ENCODE measurements at places on chromosomes 7 and 10.

DNA sequence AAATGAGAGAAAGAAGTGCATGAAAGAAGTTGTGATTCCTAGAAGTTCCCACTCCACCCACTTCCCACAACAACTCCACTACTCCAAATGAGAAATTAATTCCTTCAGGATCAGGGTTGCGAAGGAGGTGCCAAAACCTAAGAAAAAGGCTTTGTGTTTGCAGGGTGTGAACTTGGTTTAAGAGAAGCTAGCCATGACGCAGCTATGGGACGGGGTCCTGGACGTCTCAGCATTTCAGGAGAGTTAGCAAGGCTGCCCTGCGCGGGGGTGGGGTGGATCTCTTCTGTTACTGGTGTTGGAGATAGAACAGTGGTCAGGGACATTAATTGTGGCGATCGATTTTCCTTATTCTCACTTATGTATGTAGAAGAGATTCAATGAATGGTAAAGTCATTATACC, 61.2 kb downstream of the CHST3 start:
- no peak for DNase-seq

- DNase-seq, result no peak
Measured at GRCh38 chr10:97012470-97012869, 173.3 kb downstream of the SLIT1 start.

DNA sequence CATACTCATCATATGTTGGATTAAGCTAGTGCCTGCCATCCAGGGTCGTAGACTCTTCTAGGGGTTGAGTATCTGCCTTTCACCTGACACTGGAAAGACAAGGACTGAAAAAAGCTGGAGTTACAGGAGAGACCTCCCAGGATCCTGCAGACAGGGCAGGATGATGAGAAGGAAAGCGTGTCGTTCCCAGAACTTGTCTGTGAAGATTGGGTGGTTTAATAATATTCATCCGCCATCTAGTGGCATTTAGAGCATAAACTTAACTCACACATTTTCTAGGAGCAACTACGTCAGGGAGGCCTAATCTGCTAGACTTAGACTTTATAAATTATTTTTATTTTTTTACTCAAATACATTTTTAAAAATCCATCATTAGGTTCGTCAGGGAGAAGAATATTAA, 59.6 kb downstream of the ADRB1 start:
- DNase-seq, result peak; percentile 51

DNA sequence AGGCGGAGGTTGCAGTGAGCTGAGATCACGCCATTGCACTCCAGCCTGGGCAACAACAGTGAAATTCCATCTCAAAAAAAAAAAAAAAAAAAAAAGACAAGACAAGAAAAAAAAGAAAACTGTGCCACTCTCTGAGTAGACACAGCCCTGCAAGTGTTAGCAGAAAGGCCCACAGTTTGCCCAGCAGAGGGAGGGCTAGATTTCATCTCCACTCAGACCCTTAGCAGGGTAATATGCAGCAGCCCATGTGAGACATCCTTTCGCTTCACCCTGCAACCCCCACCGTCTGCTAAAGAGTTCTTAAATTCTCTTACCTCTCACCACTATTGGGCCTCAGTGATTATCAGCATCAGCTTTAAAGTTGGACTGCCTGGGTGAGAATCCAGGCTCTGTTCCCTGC, 38.2 kb downstream of the CTNNA3 start:
- DNase-seq, result no peak

- no peak for DNase-seq
Measured at GRCh38 chr10:10780746-10781145, 236.9 kb upstream of the CELF2 start.

Data from hematopoietic multipotent progenitor cell treated with erythropoietin and hydrocortisone succinate and interleukin-3 and kit ligand, for 8 days (in vitro differentiated cells).